ENCODE measurements at places on chromosomes 3 and 15. TPM values are rescaled to one million over a fixed set of nuclear protein-coding genes. Genes with fewer than 3 reads are reported as not detected.

ANKRD63 gene
- 104 TPM for total RNA-seq

- DNase-seq, result no peak
Measured at GRCh38 chr15:58249646-58250312, 111.6 kb downstream of the AQP9 start.

CHRM5 gene
- not detected for total RNA-seq

GRCh38 chr3:172036541-172037215, 2.7 kb upstream of the FNDC3B start:
- no peak for DNase-seq
